ENCODE measurements at places on chromosomes 6 and 20. TPM values are rescaled to one million over a fixed set of nuclear protein-coding genes. Genes with fewer than 3 reads are reported as not detected.

LSM14B gene
- total RNA-seq = 85.1 TPM

C20orf141 gene
- not detected for total RNA-seq

VGLL2 gene
- total RNA-seq = not detected

KCNK17 gene
- not detected for total RNA-seq

PHACTR1 gene
- total RNA-seq = 90.5 TPM

SOX12 gene
- 18.2 TPM for total RNA-seq

TPD52L1 gene
- total RNA-seq = 3.8 TPM

ECT2L gene
- 0.31 TPM for total RNA-seq

LYRM2 gene
- 25.4 TPM for total RNA-seq

FRS3 gene
- 9.4 TPM for total RNA-seq

MUC21 gene
- not detected for total RNA-seq

DNAH8 gene
- total RNA-seq = under 0.01 TPM

GSTA3 gene
- total RNA-seq = not detected

EFCAB8 gene
- total RNA-seq = not detected

MUC22 gene
- total RNA-seq = not detected

IMPG1 gene
- total RNA-seq = not detected

HLA-E gene
- total RNA-seq = 22.2 TPM

BPIFB1 gene
- total RNA-seq = not detected

HLA-DPB1 gene
- total RNA-seq = 1.9 TPM

CST7 gene
- not detected for total RNA-seq

ADGRF1 gene
- not detected for total RNA-seq

SIRPB2 gene
- total RNA-seq = 1.3 TPM

MYT1 gene
- 22.5 TPM for total RNA-seq

IPCEF1 gene
- total RNA-seq = 32.6 TPM

ARFGEF3 gene
- total RNA-seq = 84.8 TPM

CASS4 gene
- total RNA-seq = 0.31 TPM

TRIM31 gene
- not detected for total RNA-seq

SEL1L2 gene
- 2.2 TPM for total RNA-seq

ARMH2 gene
- total RNA-seq = not detected

PTCHD4 gene
- total RNA-seq = 27.9 TPM

SLC32A1 gene
- 7.2 TPM for total RNA-seq

KCNK5 gene
- not detected for total RNA-seq

LY6G5C gene
- total RNA-seq = 5.6 TPM

CGA gene
- not detected for total RNA-seq

VSX1 gene
- total RNA-seq = not detected

TNFRSF6B gene
- 1.3 TPM for total RNA-seq

PRSS35 gene
- 2.5 TPM for total RNA-seq

SLC22A23 gene
- 96.7 TPM for total RNA-seq

CYP21A2 gene
- not detected for total RNA-seq

SCGN gene
- total RNA-seq = 17.2 TPM

GGT7 gene
- total RNA-seq = 26.9 TPM

ADGB gene
- 0.31 TPM for total RNA-seq

GTSF1L gene
- not detected for total RNA-seq

LY6G6F gene
- total RNA-seq = not detected

TRDN gene
- total RNA-seq = not detected

AKAP12 gene
- 48.8 TPM for total RNA-seq

C4B gene
- total RNA-seq = 8.8 TPM

CLPSL1 gene
- not detected for total RNA-seq

DUSP15 gene
- 6.6 TPM for total RNA-seq

TFAP2C gene
- 6.9 TPM for total RNA-seq

ENPP5 gene
- 5.0 TPM for total RNA-seq

TRAPPC3L gene
- total RNA-seq = not detected

PDE10A gene
- total RNA-seq = 92.0 TPM

NEURL2 gene
- total RNA-seq = 6.9 TPM

DEFB124 gene
- total RNA-seq = not detected

JPH2 gene
- not detected for total RNA-seq

TREML2 gene
- total RNA-seq = not detected
